Islet precursor cell (in vitro differentiated cells): ENCODE measurements at places on chromosomes 7 and 10.

DNA sequence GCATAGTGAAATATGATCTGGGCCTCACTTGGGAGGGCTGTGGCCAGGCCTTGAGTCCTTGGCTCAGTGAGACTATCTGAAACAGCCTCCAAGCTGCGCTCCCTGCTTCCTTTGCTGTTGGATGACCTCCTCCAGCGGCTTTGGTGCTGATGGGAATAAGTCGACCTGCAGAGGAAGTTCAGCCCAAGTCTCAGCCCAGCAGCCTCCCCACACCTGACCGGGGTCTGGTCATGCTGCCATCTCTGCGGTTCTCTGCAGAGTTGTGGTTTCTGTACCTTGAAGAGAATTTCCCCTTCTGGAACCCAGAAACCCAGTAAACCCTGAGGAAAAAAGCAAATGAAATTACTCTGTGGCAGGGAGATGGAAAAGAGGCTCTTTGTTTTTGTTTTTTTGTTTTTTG is 4.6 kb upstream of the RBAK start:
- no peak for DNase-seq

DNA sequence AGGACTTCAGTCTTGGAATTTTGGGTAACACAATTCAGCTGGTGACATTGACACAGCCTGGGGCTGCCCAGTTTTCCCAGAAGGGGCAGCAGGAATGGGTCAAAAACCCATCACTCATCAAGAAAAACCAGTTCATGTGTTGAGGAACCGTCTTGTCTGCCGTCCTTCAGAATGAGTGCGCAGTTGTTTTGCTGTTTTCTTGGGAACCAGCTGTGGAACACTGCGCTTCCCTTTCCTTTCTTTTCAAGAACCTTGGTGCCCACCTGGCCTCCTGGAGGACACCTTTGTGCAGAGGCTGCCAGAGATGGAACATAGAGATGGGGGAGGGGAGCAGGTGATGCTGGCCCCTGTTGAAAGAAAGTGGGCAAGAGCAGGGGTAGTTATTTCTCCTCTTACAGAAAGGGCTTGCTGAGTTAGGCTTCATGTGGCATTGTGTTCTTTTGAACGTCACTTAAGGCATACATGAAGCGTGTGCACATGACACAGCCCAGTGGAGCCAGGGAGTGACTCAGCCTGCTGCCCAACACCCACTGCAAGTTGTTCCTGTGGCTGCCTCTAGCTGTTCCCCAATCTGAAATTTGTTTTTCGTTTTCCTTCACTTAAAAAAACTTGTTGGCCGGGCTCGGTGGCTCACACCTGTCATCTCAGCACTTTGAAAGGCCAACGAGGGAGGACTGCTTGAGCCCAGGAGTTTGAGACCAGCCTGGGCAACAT is 87.4 kb upstream of the TNS3 start:
- peak; percentile 87 for DNase-seq

DNA sequence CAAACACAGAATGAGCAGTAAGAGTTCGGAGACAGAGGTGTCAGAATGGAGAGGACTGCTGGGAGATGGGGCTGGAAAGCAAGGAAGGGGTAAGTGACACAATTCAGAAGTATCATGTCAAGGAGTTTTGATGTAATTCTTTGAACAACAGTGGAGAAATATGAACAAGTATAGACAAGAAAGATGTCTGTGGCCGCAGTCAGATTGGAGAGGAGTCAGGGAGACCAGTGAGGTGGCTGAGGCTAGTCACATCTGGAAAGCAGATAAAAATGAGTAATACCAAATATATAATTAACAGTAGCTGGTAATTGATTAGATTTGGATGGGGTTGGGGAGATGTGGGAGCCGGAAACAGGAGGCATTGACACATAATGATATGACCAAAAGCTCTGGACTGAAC is 540.9 kb downstream of the SUGCT start:
- DNase-seq: no peak

DNA sequence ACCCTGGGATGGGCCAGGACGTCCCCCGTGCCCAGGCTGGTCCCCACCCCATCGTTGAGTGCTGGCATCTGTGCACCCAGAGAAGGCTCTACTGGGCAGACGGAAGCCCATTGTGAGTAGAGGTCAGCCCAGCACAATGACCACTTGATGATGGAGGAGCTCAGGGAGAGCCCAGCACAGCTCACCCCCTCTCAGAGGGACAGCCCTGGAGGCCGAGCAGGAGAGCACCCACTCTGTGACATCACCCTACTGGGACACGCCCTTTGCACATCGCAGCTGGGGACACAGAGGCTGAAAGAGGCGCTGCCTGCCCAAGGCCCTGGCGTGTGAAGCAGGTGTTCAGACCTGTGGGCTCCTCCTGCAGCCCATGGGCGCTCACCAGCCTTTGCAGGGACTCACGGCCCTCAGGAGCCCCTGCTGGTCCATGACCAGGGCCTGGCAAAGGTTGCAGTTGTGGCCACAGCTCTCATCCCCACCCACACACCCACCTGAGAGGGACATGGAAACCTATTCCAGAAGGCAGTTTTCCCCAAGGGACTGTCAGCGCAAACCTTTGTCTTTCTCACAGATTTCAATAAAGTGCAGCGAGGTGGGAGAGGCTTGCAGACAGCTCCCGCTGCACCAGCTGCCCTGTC is 67.2 kb upstream of the PPP2R2D start:
- no peak for DNase-seq

DNA sequence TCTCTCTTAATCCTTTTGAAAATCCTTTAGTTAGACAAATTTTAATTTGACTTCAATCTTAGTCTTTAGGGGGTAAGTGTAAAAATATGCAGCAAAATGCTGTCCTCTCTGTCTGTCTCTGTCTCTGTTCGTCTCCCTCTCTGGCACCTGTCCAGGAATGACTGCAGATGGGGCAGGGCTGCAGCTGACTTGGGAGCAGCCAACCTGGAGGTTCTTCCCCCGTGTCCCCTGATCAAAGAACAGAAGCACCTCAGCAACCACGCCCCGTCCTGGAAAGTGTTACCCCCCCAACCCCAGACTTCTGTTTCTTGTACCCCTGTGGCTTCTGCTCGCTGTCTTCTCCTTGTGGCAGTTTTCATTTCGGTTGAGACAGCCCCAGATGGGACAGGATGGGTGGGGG is 141.6 kb upstream of the NPS start:
- DNase-seq: no peak

DNA sequence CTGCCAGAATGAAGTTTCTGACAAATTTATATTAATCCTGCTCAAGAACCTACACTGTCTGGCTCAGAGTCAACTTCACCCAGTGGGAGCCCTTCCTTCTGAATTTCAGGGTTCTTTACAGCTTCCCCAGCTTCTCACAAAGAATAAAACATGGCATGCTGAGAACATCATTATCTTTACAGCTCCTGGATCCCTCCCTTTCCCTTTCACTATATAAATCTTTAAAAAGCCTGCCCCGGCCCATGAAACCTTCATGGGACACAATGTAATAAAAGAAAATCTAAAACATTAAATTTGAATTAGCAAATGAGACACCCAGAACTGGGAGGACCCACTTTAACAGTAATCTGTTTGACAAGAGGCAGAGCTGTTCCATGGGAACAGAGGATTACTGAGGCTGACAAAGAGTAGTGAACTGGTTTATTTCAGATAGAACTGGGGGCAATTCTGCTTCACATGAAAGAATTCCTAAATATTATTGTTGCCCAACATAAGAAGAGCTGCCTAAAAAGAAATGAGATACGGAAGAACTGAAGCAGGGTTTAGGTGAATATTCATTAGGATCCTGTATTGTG is 222.8 kb downstream of the THSD7A start:
- no peak for DNase-seq

DNA sequence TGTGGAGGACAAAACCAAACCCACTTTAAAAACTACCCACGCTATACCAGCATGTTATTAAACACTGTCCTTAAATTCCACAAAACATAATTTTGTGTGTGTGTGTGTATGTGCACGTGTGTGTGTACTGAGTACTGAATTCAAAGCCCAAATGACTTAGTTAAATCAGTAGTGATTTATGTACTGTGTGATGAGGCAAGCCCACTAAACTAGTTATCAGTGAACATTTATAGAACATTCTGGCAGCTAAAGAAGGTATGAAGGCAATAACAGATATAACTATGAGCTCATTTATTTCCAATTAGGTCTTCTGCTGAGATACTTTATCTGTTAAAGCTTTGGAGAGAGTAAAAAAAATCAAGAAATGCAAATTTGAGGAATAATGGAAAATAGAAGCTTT is 115.1 kb downstream of the CPED1 start:
- no peak for DNase-seq

DNA sequence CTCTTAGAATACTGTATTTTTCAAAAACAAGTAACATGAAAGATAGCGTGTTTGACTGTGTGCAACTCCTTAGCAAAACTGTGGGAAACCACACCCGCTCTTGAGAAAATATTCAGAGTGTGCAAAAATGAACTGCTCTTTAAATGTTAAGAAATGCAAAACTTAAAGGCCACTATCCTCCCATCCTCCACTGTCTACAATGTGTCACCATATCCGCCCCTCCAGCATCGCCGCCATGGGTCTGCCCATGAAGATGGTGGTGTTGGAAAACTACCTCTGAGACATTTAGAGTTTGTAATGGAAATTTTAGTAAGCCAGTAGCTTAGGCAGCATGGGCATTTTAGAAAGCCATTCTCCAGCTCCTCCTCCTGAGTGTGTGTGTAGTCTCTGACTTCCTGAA is 20.1 kb upstream of the NMT2 start:
- no peak for DNase-seq

DNA sequence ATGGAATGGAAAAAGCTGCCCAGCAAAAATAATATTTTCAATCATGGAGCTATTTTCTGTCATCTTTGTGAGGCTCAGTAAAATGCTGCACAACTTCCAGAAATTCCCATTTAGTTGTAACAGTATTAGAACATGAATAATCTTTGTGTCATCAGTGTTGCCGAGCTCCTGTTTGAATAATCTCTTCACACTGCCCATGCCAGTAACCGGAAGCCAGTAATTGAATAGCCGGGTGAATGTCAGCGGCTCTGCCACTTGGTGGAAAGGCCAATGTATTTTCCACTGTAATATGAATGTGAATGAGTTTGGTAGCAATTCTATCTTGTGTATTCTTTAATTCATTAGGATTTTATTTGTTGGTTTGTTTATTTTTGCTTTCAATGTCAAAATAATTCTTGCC is 172.5 kb upstream of the INSYN2A start:
- no peak for DNase-seq

GRCh38 chr7:43954524-43955228 is 28.4 kb downstream of the UBE2D4 start:
- peak; percentile 78 for DNase-seq

- no peak for DNase-seq
Measured at GRCh38 chr10:45238896-45239295, 76.5 kb downstream of the OR13A1 start.

DNA sequence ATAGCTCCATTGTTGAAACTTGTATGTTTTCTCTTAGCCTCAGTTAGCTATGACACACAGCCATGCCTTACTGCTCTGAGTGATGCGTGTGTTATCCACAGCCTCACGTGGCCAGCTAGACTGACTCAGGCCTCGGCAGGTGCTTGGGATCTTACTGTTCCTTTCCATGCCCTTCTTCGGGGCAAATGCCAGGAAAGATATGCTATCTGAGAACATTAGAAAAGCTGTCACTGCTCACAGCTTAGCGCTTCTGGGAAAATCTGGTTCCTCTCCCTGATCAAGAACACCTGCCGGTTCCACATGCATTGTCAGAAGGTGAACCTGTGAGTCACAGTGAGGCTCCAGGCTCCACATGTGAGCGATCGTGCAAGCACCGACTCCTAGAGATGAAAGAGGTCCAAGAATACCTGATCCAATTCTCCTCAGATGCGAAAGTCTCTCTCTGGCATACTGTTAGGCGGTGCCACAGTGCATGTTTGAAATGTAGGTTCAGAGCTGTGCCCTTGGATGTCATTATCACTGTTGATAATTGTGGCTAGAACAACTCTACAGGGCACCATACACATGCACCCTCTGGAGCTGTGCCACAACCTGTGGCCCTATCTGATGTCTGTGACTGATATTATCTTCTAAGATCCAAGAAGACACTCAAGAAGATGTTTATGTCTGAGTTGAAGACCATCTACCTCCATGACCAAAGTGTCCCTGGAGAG is 247.8 kb upstream of the IGFBP3 start:
- no peak for DNase-seq

- DNase-seq: no peak
Measured at GRCh38 chr7:113083816-113084495, 2.7 kb downstream of the GPR85 start.

- no peak for DNase-seq
Measured at GRCh38 chr7:34758111-34758601, 100.1 kb downstream of the NPSR1 start.

DNA sequence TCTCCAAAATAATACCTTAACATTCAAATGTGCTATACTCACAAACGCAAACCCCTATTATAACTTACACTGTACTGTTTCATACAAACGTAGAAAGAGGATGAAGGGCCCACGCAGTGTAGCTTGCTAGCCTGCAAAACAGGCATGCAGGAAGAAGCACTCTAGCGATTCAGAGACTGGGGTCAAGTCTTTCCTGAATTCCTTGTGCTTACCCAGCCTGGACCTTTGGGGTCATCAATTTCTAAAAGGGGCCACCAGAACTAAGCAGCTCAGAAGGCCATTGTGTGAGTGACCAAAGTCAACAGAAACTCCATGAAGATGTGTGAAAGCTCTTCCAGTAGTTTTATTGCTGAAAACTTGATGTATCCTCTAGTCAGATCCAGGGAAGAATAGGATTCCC is 111.9 kb downstream of the SVIL start:
- DNase-seq: no peak

GRCh38 chr10:43524434-43525247 is 49.8 kb downstream of the ZNF239 start:
- DNase-seq: no peak

DNA sequence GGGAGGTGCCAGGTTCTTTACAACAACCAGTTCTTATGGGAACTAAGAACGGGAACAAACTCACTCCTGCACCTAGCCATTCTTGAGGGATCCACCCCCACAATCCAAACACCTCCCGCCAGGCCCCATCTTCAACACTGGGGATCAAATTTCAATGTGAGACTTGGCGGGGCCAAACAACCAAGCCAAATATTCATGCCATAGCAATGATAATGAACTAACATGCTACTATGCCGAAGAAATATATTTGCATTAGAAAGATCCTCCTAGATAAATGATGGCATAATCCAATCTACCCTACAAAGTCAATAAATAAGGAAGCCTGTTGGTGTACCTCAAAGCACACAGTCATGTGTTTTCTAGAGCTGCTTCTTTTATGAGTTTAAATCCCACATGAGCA is 57.6 kb downstream of the CCDC71L start:
- DNase-seq: no peak

GRCh38 chr7:1586126-1586826 is 16.4 kb upstream of the PSMG3 start:
- no peak for DNase-seq
